ENCODE measurements at places on chromosomes 6 and 20.

- DNase-seq, result no peak
Measured at GRCh38 chr6:69314531-69314930, 482.3 kb downstream of the LMBRD1 start.

DNA sequence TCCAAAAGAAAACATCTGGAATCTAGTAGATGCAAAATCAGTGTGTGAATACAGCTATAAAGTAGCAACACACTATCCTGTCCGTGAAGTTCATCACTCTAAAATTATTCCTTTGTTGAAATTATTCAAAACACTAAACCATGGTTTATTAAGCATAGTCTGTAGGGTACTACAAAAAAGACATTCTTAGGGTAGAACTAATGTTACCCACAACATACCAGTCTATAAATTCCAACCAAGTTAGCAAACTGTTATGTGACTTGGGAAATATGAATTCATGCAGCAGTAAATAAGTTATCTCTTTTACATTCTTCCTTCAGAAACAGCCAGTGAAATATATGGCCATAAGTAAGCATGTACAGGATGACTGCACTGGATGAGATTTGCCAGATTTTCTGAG lies 580.3 kb upstream of the ADGRB3 start:
- DNase-seq, result no peak

DNA sequence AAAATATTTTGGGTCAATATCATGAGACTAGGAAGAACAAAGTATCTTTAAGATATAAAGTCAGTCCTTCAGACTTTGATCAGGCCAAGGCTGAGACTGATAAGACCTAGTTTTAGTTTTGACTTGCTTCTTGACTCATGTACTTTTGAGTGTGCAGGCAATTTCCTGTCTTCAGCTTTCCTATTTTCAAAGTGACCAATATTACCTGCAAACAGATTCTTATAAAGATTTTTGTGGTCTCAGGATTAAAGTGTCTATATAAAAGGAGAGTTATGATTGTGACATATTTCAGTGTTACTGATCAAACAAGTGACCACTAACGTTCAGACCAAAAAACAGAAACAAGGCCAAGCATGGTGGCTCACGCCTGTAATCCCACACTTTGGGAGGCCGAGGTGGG lies 36.0 kb upstream of the AKIRIN2 start:
- DNase-seq, result no peak

- no peak for DNase-seq
Measured at GRCh38 chr6:160917572-160917971, 74.0 kb upstream of the MAP3K4 start.

DNA sequence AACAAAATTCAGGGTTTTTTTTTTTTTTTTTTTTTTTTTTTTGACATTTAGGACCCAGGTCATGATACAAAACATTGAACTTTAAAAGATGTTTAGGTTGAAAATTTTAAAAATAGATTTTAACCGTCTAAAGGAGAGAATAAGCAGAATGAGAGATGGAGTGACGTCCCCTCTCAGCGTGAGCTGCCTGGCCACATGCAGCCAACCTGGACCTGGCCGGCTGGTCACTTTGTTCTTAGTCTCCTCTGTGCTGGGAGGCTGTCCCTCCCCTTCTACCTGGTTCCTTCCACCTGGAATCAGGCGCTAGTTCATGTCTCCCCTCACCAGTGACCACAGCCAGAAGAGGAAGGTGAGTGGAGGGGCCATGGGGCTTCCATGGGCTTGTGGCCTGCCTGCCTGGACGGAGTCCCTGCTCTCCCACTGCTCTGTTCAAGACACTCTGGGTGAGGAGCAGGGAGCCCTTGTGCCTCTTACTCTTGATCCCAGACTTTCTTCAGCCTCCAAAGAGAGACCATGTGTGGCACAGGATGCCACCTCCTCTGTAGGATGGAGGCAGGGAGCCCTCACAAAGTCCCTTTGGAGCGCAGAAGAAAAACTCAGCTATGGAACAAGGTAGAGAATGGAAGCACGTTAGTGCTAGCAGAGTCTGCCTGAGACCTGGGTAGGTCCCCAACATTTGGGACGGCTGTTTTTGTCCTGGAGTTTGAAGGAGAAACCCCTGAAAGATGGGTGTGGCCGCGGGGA lies 31.7 kb downstream of the IRF4 start:
- no peak for DNase-seq

DNA sequence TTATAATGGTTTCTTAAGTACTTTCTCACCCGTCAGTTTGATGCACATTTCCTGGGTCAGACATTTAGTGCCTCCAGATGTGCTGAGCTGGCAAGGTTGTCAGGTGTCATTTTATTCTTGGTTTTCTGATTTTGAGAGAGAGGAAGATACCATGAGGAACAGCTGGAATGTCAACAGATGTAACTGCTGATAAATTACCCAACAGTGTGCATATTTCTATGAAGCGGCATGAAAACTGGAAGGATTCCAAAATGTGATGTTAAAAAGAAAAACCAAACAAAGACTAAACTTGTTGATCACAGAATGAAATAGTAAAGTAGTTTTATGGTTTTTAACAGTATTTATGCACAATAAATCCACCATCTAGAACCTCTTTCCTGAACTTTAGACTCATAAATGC lies 447.3 kb downstream of the HDGFL1 start:
- no peak for DNase-seq

DNA sequence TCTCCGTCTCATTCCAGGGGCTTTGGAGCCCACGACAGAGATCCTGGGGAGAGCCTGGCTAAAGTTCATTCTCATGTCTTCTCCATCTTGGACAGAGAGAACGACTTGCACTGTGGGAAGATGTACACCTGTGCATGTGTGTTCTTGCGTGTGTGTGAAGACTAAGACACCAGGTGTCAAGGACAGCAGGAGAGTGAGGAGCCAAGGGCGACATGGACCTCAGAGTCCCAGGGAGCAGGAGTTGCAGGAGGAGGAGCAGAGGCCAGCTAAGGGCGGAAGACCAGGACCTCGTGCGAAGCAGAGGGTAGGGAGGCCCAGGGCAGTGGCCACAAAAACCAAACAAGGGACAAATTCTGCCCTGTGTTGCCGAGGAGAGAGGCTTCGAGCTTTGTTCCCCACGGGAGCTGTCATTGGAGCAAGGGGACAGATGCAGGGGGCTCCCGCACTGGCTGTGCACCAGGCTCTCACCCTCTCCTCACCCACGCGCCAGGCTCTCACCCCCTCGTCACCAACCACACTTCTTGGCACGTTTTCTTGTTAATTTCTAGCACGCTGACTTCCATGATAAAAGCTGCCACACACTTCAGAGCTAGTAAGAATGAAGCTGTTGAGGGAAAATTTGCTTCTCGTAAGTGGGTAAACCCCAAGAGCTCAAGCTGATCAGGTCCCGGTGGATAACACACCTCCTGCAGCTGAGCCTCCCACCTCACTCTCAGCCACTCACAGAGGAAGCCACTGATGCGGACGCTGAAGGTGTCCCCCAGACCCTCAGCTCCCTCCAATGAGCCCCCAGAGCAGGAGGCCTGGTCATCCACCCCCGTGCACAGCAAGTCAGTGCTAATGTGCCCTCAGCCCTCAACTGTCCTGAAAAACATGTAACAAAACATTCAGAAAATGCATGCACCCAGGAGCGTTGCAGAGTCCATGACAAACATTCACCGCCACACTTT lies 62.6 kb downstream of the DLL1 start:
- DNase-seq, result no peak

DNA sequence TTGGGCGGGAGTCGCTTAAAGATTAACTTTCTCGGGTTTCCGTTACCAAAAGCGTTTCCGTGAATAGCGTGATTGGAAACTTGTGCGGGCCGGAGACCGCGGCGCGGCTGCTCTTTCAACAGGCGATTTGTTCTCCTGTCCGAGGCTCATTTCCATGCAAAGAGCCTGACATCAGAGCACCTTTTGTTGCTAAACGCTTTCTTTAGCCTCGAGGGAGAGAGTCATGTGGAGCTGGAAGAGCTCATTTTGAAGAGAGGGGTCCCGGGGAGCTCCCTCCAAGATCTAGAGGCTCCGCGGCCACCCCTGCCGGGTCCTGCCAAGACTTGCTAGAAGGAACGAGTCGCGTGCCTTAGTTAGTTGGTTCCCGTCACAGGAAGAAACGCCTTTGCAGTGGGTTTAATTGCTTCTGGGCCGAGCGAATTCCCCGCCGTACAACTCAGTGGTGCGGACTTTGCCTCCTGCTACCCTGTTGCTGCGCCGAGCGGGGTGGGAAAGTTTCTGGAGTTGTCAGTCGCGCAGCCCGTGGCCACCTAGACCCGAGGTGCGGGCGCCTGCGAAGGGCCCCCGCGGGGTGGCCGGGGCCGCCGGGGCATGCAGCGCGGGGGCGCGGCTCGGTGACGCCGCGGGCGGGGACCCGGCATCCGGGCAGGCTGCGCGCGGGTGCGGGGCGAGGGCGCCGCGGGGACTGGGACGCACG lies at the start of gene SASH1:
SASH1 (plus strand) TSS at position 489 of the 697 bp plus-strand sequence. CDS start 230 bp downstream, outside the sequence.
- DNase-seq, result no peak

- no peak for DNase-seq
Measured at GRCh38 chr6:52550870-52551269, 26.0 kb downstream of the TRAM2 start.

Measured in esophagus squamous epithelium (tissue), 5 donors.